CD4-positive, alpha-beta T cell treated with Interleukin-1 beta for 1 hour (primary cell): ENCODE measurements at places on chromosomes 7 and 10.

DNA sequence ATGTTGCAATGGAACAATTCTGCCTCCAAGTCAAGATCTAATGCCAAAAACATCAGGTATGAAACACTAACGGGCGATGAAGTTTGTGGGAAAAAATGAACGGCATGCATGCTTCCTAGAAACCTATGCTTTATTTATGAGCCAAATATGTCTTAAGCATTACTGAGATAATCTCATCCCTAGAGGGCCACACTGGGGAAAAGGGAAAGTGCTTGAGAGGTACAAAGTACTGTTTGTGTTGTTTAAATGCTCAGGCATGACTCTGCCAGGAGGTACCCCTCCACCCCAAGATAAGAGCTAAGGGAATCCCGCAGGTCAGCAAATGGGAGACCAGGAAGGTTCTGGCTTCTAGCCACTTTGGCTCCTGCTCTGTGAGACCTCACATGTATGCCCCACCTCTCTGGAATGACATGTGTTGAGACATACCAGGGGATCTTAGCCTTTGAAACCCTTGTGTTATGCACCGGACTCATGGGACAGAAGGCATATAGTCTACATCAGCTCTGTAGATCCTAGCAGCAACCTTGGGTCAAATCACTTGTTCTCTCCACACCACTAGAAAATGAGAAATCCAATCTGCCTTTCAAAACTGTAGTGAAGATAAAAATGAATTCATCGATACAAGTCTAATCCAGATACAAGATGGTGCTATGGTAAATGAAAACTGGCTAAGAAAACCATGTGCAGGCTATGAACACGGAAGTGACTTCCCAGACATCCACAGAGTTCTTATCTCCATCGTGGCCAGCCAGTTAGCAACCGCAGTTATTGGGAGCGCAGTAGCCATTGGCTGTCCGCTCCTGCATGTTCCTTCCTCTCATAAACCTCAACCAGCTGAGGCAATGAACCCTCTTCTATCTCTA, 61.0 kb downstream of the CREB3L2 start:
- no peak for DNase-seq

DNA sequence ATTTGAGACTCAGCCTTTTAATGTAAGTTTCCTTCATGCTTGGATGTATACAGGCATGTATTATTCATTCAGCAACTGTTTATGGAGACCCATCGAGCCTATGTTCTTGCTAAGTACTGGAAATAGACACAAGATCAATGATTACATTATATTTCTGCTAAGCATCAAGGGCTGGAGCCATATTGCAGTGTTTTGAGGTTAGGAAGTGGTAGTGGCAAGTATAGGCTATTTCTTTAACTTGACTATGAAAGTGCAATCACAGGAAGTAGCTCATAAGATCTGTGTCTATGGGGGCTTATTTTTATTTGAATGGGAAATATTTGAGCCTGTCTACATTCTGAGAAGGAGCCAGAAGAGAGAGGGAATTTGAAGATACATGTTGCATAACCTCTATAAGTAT, 123.8 kb downstream of the HDAC9 start:
- DNase-seq, result no peak

GRCh38 chr10:95441547-95441923, 119.6 kb downstream of the SORBS1 start:
- DNase-seq, result no peak

GRCh38 chr10:71720288-71720687, 710 bp upstream of the C10orf105 start:
- DNase-seq, result no peak
